Activated CD8-positive, alpha-beta T cell treated with anti-CD3 and anti-CD28 coated beads for 36 hours (primary cell): ENCODE measurements at places on chromosomes 6 and 20.

- DNase-seq = peak; percentile 71
Measured at GRCh38 chr6:170295510-170296422, 4.9 kb upstream of the DLL1 start.

DNA sequence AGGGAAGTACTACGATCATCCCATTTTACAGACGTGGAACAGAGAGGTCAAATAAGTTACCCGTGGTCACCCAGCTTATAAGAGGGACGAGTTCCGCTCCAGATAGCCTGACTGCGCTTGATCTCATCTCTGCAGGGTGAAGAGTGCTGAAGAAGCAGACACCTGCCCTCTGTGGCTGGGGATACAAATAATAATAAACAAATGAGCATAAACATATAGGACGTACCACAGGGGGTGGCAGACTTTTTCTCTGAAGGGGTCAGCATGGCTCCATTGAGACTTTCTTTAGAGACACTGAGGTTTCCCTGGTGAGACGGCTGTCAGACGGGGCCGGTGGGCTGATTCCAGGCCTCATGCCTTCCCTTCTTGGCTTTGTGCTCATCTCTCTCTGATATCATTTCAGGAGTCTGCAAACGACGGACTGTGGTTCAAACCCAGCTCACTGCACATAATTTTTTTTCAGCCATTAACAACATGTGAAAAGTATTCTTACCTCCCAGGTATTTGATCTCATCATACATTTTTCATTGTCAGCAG is 47.1 kb downstream of the IRF4 start:
- no peak for DNase-seq

DNA sequence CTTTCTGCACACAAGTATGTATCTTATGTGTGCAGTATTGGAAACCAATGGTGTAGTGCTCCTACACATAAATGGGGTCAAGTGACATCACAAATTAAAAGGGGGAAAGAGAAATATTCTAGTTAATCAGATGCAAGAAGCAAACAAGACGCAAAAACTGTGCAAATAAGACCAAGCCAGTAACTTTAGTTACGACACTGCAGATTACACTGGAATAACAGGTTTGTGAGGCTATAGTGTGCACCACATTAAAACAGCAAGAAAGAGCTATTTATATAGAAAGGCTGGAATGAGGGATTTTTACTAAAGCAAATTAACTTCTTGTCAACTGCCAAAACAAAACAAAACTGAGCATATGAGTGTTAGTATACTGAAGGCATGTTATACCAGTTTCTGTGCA is 45.8 kb downstream of the NR2E1 start:
- no peak for DNase-seq

GRCh38 chr6:128432394-128432793 is 88.0 kb downstream of the PTPRK start:
- DNase-seq = no peak

DNA sequence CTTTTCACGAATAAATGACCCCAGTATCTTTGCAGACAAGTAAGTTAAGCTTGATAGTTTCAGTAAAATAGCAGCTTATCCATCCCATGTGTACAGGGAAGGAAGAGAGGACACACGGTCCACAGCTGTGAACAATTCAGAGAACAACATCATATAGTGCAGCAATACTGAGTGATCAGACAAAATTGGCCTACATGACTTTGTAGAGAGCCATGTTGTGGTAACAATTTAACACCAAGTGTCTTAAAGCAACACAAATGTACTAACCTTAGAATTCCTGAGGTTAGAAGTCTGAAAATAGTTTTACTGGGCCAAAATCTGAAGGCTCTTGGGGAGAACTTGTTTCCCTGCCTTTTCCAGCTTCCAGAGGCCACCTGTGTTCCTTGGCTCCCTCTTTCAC is 12.5 kb downstream of the FAM184A start:
- no peak for DNase-seq

- DNase-seq = no peak
Measured at GRCh38 chr6:149366267-149366921, 33.7 kb upstream of the SUMO4 start.

GRCh38 chr6:109852713-109853112 is 125.4 kb upstream of the GPR6 start:
- DNase-seq = no peak

- no peak for DNase-seq
Measured at GRCh38 chr6:51531623-51532022, 555.8 kb downstream of the PKHD1 start.

DNA sequence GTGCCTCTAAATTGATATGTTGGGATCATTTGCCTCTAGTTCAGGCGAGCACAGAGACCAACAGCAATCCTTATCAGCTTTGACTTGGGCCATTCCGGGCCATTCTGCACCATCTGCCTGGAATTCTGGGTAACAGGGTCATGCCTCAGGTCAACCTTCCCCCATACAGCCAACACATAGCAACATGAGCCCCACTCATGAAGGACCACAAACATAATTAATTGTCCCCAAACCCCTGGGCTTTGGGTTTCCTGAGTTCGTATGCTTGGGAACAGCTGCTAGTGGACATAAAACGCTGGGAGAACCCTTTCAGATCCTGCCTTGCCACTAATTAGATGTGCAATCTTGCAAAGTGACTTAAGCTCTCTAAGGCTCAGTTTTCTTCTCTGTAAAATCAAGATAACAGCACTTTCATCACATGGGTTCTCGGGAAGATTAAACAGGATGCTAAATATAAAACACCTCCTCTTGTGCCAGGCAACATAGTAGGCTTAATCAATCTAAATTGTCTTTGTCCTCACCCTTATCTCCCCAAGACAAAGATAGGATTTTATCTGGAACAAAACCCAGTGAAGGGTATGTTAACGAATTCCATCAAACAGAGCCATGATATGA is 426.5 kb downstream of the CD83 start:
- no peak for DNase-seq

DNA sequence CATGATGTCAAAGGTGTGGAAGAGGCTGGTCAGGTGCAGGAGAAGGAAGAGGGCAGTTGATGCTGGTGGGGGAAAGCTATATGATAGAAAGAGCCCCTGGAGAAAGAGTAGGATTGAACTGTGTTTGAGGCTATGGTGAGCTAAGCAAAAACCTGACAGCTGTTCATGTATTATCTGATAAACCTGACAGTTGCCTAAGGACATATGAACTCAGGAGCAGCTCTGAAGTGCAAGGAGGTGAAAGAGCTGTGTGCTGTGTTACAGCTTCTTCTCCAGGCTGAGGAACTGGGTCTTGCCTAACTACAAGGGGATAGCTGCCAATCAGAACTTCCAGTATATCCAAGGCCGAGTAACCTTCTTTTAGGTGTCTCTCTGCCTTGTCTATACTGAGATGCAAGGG is 81.8 kb downstream of the LCA5 start:
- DNase-seq = no peak

DNA sequence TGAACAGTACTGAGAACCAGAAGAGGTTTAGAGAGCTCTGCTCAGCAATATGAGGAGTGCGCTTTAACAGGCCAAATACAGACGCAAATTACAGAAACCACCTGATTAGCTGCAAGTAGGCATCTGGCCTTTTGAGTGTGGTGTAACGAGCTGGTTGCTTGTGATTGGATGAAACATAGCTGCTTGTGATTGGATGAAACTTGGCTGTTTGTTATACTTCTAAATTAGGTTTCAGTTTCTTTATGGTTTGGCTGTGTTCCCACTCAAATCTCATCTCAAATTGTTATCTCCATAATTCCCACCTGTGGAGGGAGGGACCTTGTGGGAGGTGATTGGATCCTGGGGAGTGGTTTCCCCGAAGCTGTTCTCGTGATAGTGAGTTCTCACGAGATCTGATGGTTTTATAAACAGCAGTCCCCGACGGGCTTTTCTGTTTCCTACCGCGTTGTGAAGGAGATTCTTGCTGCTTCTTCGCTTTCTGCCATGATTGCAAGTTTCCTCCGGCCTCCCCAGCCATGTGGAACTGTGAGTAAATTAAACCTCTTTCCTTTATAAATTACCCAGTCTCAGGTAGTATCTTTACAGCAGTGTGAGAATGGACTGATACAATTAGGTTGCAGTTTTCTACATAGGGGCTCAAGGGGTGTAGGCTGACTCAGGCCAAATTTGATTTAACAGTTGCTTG is 655.9 kb upstream of the MAN1A1 start:
- no peak for DNase-seq

- no peak for DNase-seq
Measured at GRCh38 chr6:38695227-38695900, 7.6 kb downstream of the GLO1 start.

DNA sequence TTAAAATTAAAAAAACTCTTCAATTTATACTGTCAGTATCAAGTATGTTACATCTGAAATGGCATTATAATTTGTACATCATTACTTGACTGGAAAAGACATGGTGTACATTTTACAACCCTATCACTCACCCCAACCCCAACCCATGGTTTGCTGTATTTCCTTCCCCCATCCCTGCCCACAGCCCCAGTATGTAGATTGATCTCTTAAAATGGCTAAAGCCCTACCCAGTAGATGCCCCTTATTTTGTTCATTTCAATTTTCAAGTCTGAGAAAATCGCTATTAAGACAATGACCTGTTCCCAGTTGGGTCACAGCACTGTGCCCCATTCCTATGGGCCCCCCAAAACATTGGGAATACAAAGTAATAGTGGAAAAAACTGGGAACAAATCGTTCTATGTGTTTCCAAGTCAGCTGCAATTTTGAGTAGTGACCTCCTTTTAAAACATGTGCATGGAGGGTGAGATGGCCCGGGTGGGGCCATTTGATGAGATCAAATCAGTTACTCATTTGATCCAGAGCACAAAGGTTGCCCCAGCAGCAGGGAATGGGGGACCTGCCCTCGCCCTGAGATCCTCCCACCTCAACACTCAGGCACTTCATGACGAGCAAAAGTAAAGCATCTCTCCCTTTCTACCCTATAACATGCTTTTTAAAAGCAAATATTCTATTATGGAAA is 13.3 kb downstream of the EZR start:
- no peak for DNase-seq

- DNase-seq = no peak
Measured at GRCh38 chr6:45398075-45398813, 20.5 kb upstream of the SUPT3H start.

DNA sequence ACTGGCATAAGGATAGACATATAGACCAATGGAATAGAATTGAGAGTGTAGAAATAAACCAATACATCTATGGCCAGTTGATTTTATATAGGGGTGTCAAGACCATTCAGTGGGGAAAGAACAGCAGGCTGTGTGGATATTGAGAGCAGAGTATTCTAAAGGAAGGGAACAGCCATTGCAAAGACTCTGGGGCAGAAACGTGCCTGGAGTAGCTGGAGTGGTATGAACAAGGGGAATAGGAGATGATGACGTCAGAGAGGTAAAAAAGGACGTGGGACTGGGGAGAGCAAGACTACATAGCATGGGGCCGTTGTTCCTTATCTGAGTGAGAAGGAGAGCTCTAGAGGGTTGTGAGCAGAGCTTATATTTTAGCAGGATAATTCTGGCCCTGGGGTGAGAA is 85.2 kb downstream of the TOX2 start:
- no peak for DNase-seq

DNA sequence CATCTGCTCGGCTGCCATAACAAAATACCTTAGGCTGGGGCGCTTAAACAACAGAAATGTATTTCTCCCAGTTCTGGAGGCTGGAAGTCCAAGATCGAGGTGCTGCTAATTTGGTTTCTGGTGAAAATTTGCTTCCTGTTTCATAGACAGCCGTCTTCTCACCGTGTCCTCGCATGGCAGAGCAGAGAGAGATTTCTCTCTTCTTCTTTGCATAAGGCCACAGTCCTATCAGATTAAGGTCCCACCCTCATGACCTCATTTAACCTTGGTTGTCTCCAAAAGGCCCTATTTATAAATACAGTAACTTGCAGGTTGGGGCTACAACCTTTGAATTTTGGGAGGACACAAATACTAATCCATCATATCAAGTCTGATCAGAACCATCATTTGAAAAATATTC is 544.3 kb downstream of the KIF16B start:
- DNase-seq = no peak

DNA sequence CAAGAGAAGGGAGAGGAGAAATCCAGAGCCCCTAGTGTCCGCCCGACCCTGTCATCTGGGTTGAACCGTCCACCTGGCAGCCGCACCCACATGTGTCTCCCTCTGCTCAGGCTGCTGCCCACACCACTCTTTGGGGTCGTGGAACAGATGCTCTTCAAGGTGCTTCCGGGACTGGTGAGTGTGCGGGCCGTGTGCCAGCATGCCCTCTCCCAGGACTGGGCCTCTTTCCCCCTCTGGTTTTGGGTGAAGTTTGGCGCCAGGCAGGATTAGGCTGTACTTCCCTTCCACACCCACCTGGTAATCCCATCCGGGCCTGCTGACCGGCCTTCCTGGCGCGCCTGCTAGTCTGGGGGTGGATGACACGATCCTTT is 7.9 kb downstream of the BPIFB3 start:
- no peak for DNase-seq

DNA sequence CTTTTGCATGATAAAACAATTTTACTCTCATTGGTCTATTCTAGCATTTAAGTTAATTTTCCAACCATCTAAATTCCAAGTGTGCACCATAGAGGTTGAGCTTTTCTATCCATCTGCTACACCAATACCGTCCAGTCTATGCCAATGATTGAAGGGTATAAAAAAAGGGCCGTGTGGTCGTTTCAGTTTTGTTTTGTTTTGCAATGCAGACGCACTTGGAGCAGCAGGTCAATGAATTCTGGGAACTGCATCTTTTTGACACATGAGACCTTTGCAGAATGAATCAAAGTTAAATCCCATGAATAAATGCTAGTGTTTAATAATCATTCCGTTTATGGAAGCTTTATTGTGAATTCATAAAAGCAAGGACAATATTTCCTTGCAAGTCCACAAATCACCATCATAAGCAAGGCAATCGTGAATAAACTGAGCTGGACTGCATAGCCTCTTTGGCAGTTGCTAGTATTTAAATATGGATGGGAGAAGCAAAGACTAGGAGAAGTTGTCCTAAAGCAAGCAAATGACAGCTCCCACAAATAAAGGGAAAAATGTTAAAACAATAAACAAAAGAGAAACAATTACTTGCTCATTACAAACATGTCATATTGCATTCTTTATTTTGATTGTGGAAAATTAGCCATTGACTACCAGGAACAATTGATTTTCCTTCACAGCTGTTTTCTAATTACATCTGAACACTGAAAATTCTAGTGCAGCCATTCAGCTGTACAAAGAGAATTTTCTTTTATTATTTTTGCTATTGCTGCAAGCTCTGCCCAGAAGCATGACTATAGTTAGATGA is 649.7 kb upstream of the GJE1 start:
- DNase-seq = peak; percentile 27

GRCh38 chr20:50708845-50709635 is 17.7 kb upstream of the RIPOR3 start:
- no peak for DNase-seq

DNA sequence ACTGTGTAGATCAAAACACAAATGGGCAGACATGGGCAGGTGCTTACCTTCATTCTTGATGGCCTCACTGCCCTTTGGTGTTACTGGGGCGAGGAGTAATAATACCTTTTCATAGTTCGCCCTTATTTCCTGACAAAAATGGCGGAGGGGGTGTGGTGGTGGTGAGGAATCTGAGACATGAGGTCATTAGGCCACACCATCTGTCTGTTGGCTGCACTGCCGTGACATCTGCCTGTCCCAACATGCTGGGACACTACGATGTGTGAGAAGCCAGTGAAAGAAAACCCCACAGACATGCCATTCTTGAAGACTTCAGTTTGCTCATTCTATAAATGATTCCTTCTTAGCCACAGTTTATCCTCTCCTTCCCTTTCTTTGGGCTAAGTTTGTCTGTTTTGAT is 13.4 kb upstream of the MAPRE1 start:
- no peak for DNase-seq

- no peak for DNase-seq
Measured at GRCh38 chr6:154399097-154399496, 42.5 kb upstream of the IPCEF1 start.
